CD4-positive, alpha-beta memory T cell (primary cell): ENCODE measurements at places on chromosomes 12 and 14. TPM values are rescaled to one million over a fixed set of nuclear protein-coding genes. Genes with fewer than 3 reads are reported as not detected.

The EPYC gene
- not detected for polyA plus RNA-seq

The HELB gene
- polyA plus RNA-seq: 20.2 TPM

The PMEL gene
- polyA plus RNA-seq: not detected

The SSPN gene
- not detected for polyA plus RNA-seq

The FBLN5 gene
- polyA plus RNA-seq: 23.7 TPM

The BDKRB2 gene
- not detected for polyA plus RNA-seq

The ZNF385A gene
- polyA plus RNA-seq: not detected

The GUCY2C gene
- polyA plus RNA-seq: not detected

The LRP1-AS gene
- polyA plus RNA-seq: not detected

The TSFM gene
- polyA plus RNA-seq: 23.2 TPM

The SERPINA4 gene
- not detected for polyA plus RNA-seq

The EMC9 gene
- 11.4 TPM for polyA plus RNA-seq

The SYCP3 gene
- 0.15 TPM for polyA plus RNA-seq

The RNASE7 gene
- polyA plus RNA-seq: not detected

The ABCC9 gene
- polyA plus RNA-seq: not detected

The SCN8A gene
- polyA plus RNA-seq: 1.00 TPM

The TULP3 gene
- 8.4 TPM for polyA plus RNA-seq

The FIGNL2 gene
- not detected for polyA plus RNA-seq

The EIF2S3B gene
- polyA plus RNA-seq: 0.36 TPM

The IL26 gene
- polyA plus RNA-seq: not detected

The SLC6A15 gene
- not detected for polyA plus RNA-seq

The A2M gene
- polyA plus RNA-seq: 3.2 TPM

The PDE3A gene
- not detected for polyA plus RNA-seq

The EML5 gene
- 0.46 TPM for polyA plus RNA-seq

The LRRC43 gene
- not detected for polyA plus RNA-seq

The SMOC1 gene
- polyA plus RNA-seq: not detected

The SLC6A12 gene
- not detected for polyA plus RNA-seq

The PLD4 gene
- not detected for polyA plus RNA-seq

The NRL gene
- 1.6 TPM for polyA plus RNA-seq

The SLC15A5 gene
- not detected for polyA plus RNA-seq

The PLCZ1 gene
- polyA plus RNA-seq: not detected

The SAMD15 gene
- not detected for polyA plus RNA-seq

The C1S gene
- not detected for polyA plus RNA-seq

The SYT10 gene
- not detected for polyA plus RNA-seq

The CLEC1A gene
- polyA plus RNA-seq: not detected

The ADAMTS20 gene
- polyA plus RNA-seq: not detected

The INHBC gene
- not detected for polyA plus RNA-seq

The RALGAPA1 gene
- 21.1 TPM for polyA plus RNA-seq

The LMO3 gene
- polyA plus RNA-seq: not detected

The ARHGDIB gene
- polyA plus RNA-seq: 4,406 TPM
